Fibroblast of gingiva (primary cell): ENCODE measurements at places on chromosomes 4 and X.
A peak's percentile ranks its signal among the peaks of the same experiment; 100 is the strongest.

- peak; percentile 42 for DNase-seq
Measured at GRCh38 chrX:93673056-93673868, at the start of gene NAP1L3. TSS of gene NAP1L3 (minus strand) at chrX:93673578. CDS start at chrX:93673304, 274 bp downstream.

DNA sequence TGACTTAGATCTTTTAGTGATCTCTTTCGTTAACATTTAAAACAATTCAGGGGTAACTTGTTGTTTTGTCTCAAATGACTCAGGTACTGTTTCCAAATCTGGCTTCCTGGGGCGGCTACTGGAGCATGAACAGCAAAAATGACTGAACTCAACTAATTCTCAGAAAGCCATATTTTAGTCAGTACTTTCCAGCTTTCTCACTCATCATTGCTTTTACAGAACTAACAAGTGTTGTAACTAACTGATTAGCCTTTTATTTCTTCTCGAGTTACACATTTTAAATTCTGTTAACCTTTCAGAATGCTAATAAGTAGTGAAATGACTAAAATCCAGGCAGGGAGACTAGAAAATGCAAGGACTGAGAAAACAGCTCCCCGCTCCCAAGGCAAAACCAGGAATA lies 55.3 kb downstream of the JADE3 start:
- no peak for DNase-seq

GRCh38 chr4:114302472-114302871 lies 296.1 kb upstream of the UGT8 start:
- DNase-seq = no peak

- no peak for DNase-seq
Measured at GRCh38 chrX:13411496-13412207, 91.8 kb upstream of the ATXN3L start.

- peak; percentile 1 for DNase-seq
Measured at GRCh38 chrX:7996414-7996813, 69.2 kb upstream of the PNPLA4 start.

DNA sequence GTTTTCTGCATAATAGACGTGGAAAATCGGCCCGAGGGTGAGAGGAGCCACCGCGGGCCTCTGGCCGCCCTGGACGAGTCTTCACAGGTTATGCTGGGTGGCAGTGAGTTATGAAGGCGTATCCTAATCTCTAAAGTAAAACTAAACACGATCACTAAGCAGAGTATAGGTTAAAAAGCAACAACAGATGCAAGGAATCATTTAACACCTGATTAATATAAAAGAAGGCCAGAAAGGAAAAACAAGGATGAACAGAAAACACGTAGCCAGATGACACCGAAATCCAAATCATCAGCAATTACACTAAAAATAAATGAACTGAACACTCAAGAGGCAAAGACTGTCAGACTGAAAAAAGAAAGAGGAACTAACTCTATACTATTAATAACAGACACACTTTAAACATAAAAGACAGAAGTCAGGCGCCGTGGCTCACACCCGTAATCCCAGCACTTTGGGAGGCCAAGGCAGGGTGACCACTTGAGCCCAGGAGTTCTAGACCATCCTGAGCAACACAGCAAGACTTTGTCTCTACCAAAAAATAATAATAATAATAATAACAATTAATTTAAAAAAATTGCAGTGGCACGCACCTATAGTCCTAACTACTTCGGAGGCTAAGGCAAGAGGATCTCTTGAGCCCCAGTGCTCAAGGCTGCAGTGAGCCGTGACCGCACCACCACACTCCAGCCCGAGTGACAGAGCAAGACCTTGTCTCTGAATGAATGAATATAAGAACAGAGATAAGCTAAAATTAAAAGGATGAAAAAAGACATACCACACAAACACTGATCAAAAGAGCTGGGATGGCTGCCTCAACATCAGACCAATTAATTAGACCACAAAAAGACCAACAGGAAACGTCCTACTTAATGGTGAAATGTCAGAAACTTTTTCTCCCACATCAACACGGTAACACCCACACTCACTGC lies 30.0 kb downstream of the CTBP1 start:
- DNase-seq = no peak

GRCh38 chr4:123821861-123822260 lies 425.3 kb downstream of the SPRY1 start:
- peak; percentile 67 for DNase-seq

DNA sequence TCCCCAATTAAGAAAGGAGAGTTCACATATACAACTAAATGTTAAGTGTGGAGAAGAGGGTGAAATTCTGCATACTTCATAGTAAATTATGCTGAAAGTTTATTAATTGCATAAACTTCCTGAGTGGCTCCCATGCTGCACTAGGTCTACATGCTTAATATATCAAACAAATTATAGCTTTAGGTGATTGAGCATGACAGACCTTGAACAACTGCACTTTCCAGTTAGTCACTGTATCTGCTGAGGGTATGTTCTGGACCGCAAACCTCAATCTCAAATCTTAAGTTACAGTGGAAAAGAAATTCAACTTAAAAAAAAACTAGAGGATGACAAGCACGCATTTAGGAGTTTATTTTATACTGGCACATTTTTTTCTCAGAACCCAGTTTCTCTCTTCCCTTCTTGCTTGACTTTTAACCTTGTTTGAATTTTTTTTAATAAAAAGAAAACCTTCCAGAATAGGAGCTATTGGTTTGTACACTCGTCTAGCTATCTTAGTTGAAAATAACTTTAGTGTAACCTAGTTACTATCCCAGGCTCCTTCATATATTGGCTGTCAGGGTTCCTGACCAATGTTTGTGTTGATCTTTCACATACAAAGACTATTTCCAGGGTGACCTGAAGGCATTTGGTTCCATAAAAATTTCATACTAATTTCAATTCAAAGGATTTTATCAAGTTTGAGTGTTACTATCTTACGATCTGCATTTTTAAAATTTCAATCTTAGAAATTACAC lies 10.2 kb upstream of the FAM120C start:
- DNase-seq = no peak

DNA sequence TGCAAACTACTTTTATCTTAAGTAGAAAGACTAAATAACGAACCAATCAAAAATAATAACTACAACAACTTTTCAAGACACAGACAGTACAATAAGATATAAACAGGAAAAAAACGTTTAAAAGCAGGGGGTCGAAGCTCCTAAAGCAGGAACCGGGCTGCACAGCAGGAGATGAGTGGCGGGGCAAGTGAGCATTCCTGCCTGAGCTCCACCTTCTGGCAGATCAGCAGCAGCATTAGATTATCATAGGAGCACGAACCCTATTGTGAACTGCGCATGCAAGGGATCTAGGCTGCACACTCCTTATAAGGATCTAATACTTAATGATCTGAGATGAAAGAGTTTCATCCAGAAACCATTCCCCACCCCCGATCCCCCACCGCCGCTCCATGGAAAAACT lies 146.2 kb downstream of the TEX11 start:
- DNase-seq = no peak
